RKO (cell line): ENCODE measurements at places on chromosomes 12 and 14.

- no peak for DNase-seq
Measured at GRCh38 chr14:34085695-34086094, 134.8 kb upstream of the EGLN3 start.

- DNase-seq: no peak
Measured at GRCh38 chr12:20657496-20657895, 37.6 kb upstream of the SLCO1C1 start.

GRCh38 chr14:100012478-100013327, 52.5 kb upstream of the EVL start:
- DNase-seq: no peak

DNA sequence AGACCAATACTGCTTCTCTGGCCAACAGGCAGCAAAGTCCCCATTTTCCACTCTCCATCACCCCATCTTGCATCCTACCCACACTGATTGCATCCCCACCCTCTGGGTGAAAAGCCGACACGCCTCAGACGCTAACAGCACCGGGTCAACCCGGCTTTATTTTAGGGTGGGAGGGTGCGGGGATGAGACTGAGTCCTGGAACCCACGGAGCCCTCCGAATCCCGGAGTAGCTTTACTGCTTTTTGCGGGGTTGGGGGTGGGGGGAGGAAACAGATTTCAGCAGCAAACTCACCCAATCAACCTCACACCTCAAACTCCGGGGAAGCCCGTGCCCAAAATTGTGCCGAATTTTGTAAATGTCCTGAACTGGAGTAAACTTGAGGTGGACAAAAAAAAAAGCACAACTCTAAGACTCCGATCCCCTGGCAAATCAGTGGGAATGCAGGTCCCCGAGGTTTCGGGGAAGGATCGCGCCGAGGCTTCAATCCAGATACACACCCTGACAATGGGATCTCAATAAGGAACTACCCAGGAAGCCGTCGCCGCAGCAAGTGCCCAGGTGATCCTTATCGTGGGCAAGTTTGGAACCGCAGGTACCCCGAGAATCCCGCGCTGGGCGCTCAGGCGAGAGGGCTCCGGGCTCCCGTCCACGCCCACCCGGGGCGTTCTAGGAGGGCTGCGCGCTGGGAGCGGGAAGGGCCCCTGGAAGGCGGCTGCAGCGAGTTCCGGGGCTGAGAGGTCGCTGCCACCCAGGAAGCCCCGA, 1.1 kb downstream of the GCH1 start:
- DNase-seq: peak; percentile 8
